ENCODE measurements at places on chromosomes 16 and 17.

DNA sequence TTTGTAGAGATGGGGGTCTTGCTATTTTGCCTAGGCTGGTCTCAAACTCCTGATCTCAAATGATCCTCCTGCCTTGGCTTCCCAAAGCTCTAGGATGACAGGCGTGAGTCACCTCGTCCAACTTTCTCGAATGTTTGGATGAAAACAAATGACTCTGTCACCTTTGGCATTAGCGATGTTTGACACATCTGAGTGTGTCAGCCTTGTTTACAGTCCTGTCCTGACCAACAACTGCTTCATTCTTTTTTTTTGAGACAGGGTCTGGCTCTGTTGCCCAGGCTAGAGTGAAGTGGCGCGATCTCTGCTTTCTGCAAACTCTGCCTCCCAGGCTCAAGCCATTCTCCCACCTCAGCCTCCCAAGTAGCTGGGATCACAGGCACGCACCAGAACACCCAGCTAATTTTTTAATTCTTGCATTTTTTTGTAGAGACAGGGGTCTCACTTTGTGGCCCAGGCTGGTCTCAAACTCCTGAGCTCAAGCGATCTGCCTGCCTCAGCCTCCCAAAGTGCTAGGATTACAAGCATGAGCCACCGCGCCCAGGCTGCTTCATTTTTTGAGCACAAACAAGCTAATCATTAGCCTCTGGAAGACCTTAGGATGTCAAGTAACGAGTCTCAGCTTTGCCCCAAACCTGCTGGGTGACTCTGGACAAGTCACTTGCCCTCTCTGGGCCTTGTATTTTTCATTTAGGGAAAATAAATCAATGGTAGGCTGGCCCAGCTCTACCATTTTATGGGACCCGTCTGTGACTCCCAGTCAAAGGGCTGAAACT is 7.4 kb downstream of the MYH11 start:
- DNase-seq = no peak

DNA sequence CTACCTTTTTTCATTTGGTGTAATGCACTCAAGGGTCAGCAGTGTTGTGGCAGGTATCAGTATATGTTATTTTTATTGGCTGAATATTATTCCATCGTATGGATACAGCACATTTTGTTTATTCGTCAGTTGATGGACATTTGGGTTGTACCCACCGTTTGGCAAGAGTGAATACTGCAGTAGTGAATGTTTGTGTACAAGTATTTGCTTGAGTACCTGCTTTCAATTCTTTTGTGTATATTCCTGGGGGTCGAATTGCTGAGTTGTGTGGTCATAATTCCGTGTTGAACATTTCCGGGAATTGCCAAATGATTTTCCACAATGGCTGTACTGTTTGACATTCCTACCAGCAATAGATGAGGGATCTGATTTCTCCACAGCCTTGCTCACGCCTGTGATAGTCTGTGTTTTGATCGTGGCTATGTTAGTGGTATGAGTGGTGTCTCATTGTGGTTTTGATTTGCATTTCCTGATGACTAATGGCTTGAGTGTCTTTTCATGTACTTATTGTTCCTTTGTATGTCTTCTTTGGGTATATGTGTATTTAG is 108.4 kb downstream of the OR1D5 start:
- DNase-seq = no peak

- no peak for DNase-seq
These were observed 15.1 kb downstream of the ADCY7 start for GRCh38 chr16:50281391-50282009.

DNA sequence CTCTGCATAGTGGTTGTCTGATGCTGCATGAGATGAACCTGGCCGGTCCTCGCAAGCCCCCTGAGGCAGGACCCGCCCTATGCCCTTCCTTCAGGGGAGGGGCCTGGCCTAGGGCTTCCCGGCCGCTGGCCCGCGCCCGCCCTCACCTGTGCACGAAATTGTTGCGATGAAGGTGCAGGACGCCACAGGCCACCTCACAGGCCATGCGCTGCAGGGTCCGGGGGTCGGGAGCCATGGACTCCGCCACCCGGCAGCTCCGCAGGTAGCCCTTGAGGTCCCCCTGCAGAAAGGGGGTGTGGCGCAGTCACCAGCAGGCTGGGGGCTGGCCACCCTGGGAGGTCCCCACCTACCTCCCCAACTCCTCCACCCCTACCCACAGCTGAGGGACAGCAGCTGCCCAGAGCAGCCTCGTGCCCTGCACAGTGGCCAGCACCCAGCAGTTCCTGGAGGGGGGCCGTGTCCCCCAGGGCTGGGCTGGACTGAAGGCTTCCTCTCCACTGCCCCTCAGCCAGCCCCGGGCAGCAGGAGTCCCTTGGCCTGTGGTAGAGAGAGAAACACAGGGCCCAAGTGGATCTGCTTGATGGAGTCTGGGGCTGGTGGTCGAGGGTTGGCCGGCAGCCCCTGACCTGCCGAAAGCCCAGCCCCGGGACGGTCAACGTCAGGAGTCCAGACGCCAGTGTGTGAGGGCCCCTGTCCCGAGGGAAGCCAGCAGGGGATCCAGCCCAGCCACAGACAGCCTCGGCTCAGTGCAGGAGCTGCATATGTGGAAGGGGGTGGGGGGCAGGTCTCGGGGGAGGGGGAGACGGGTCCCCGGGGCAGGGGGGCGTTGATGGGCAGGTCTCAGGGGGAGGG is 38.8 kb upstream of the PVALEF start:
- DNase-seq = no peak

- DNase-seq = no peak
These were observed 30.3 kb downstream of the CDK5R1 start for GRCh38 chr17:32516940-32517701.

GRCh38 chr16:66752379-66752778 is 970 bp upstream of the DYNC1LI2 start:
- no peak for DNase-seq

- no peak for DNase-seq
These were observed 11.7 kb downstream of the ARL2BP start for GRCh38 chr16:57256601-57257395.

- DNase-seq = no peak
These were observed 9.5 kb upstream of the IGFBP4 start for GRCh38 chr17:40433551-40434415.

DNA sequence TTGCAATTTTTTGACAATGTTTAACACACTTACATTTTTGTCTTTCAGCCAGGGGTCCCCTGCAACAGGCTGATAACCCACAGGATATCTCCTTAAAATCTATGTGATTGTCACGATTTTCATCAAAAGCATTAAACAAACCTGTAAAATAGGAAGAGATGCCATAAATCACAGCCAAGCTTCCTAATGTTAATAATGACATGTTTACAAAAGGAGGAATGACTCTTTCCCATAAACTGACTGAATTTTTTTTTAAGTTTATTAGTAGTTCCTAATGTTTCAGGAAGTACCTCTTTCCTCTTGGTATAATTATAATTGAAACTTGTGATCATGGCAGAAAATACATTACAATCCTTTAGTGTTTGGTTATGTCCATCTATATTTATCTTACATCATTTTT is 119.6 kb downstream of the CA4 start:
- DNase-seq = no peak

DNA sequence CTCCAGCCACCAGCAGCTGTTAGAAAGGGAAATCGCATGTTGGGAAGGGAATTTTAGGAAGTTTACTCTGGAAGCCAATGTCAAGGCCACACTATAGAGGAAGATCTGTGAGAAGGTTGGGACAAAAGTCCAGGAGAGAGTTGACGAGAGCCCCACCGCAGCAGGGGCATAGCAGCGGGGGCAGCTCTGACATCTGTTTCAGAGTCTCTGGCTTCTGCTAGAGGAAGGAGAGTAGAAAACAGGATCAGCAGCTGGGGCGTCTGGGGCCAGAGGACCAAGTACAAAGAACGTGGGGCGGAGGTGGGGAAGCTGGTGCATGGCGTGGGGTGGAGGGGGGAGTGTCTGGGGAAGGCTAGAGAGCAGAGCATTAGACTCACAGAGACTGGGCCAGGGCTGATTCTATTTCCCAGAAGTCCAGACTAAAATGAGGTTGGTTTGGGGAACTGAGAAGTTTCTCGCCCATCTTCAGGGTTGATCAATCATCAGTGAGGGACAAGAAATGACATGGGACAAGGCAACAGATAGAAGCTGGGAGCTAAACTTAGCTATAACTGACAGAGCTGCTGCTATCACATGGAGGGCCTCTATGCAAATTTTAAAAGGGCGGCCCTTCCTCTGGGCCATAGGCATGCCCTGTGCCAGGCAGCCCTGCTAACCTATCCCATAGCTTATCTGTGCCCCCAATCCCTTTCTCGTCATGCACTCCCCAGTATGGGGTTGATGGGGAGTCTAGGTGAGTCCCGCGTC is 1.2 kb downstream of the RABEP2 start:
- DNase-seq = no peak

- no peak for DNase-seq
These were observed 50.9 kb downstream of the HELZ start for GRCh38 chr17:67194134-67194533.

DNA sequence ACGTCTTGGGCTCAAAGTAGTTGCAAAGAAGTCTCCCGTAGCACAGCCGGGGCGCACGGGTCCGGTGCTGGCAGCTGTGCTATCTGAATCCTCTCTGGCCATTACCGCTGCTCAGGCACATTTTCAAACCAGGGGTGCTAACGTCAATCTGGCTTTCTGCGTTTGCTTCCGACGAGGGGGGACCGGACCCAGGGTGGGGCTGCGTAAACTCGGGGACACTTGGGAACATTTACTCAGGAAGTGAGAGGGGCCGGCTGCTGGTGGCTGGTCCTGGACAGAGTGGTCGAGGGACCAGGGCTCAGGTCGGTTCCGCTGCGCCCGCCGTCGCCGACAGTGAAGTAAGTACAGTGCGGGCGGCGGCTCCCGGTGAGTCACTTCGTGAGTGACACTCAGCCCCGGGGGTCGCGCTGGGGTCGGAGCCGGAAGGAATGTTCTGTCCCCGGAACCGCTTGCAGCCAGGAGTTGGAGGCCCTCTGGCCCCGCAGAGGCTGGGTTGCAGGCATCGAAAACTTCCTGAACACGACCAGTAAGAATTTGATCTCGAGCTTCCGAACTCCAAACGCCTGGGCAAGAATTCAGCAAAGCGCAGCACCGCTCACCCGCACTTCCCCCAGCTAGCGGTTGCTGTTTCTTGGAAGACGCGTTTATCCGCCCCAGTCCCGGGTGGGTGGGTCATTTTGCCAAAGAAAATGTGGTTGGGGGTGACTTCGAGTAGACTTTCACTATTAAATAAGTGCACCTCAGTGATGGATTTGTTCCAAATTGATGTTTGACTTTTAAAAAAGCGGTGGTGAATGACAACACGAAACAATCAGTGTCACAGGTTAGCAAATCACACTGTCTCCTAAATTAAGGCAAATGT is 1.4 kb upstream of the HS3ST3B1 start:
- peak; percentile 64 for DNase-seq

DNA sequence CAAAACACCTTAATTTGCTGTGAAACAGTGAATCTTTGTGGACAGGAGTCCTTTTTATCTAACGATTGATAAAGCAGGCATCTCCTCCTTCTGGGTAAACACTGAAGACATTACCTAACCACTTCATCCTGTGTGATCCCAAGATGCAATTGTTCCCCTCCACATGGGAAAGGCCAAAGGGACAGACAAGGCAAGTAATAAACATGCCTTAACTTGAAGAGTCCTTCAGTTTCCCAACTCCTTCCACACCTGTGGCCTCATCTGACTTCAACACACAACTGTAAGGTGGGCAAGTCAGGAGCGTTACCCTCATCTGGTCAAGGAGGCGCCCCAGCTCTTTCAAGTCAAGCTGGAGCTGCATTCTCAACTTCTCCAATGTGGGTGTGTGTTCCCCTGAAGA is 278.6 kb downstream of the ABCC12 start:
- no peak for DNase-seq

DNA sequence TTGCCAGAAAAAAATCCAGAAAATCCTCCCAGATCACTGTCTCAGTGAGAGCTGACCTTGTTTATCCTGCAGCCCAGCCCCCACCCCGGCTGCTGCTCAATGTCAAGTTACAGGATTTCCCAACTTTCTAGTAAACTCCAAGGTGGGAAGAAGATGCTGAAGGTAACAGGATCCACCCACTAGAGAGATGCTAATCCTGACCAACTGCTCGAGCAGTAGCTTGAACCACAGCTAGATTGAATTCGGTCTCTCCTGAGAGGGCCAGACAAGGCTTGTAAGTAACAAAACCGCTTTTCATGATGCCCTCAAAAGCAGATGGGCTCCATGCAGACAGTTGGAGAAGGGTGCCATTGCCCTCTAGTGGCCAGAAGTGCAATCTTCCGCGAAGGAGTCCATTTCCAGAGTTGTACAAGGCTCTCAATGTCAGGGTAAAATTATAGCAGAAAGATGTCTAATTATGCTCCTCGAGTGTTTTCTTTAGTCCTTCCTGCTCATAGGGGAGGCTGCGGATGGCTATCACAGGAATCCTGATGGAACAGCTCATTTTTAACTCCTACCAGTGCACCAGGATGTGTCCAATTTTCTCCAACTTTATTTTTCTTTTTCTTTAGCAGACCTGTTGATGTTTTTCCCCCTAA is 3.9 kb downstream of the CDH11 start:
- no peak for DNase-seq

GRCh38 chr17:1865252-1866037 is 35.6 kb downstream of the RPA1 start:
- peak; percentile 68 for DNase-seq

DNA sequence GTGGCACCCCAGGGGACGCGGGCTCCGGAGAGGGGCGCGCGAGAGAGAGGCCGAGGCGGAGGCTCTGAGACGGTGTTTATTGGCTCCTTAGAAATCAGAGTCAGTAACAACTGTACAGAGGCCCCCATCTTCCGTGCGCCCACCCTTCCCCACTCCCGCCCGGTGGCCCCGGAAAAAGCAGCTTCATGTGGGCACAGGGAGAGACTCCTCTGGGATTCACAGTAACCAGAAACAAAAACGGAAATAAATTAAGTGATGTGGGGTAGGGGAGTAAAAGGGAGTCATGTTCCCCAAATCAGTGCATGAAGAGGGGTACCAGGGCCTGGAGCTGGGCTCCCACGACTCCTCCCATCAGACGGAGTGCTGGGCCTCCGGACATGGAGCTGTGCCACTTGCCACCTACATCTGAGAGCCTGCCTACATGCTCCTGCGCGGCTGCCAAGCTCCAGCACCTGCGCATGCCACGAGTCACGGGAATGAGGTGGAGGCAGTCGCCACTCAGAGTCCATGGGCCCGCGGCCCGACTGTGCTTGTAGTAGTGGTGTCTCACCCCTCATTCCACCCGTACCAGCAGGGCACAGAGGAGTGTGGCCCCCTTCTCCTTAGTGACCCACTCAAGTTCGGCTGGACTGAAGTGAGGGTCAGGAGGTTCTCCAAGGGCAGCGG is 543 bp upstream of the GPS2 start:
- no peak for DNase-seq

DNA sequence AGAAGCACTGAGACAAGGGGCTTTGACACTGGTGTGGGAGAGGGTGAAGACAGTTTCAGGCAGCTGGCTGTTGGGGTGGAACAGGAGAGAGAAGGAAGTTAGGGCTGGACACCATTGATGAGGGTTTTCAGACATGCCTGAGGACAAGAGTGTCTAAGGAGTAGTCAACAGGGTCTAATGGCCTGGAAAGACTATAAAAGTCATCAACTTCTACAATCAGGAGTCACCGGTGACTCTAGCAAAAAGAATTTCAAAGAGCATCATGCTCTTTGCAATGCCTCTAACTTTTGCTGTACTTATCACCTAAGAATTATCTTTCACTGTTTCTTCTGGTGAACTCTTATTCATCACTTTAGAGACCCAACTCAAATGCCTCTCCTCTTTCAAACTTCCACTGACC is 213.9 kb downstream of the C16orf78 start:
- no peak for DNase-seq
